ENCODE measurements at places on chromosomes 16 and 17.

DNA sequence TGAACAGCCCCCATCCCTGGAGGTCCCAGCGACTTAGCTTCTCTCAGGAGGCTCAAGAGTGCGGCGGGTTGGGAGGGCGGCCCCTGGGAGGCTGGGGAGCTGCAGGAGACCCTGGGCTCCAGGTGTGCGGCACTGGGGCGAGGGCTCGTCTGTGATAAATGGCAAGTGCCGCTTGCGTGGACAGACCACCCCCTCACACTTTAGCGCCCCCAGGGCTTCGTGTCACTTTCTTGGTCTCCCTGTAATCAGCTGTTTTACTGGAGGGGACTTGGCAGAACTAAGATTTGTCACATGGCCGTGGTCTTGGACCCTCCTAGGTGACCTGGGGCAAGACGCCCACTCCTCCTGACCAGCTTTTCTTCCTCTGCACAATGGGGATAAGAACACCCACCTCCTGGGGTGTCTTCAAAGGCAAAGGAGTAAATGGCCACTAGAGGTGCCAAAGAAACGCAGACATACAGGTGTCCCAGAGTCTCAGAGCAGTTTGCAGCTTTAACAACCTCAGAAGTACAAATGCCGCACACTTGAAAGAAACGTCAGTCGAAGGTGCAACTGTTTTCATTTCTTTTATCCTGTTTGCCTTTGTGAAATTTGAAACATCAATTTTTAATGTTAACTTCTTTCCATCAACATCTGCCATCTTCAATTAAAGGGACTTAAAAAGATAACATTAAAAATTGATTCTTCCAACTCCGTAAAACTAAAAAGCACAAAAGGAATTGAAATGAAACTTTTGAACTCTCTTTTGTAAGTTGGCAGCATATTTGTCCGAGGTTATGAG lies 946 bp downstream of the OSGIN1 start:
- DNase-seq = peak; percentile 36

DNA sequence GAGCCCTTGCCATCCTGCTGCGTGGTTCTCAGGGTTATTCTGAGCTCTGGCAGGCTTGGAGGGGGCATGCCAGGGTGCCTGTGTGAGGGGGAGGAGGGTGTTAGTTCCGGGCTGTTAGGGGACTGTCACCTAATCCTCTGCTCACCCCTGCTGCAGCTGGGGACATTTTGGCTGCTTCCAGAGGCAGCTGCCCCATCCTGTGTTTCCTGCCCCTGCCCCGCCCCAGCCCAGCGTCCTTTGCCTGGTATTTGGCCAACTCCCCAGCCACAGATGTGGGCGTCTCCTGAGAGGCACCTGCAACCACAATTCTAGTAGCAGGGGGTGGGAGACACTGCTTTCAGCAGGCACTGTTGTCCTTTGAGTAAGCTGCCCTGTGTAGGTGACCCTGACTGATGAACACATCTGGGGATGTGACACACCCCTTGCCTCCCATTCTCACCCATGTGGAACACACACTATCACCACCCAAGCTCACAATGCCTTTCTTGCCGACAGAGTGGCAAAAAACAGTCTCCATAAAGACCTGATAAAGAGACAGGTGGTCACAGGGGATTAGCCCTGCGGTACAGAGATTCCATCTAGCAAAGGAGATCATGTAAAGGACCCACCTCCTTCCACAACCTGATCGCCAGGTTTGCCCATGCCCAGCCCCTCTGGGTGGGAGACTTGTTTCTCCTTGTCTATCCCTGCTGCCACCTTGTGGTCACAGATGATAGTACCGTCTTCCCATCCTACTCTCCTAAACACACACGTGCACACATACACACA lies at the start of gene CHRNE:
TSS of gene CHRNE (minus strand) at position 48 of the 768 bp plus-strand sequence. CDS start at position 13, 35 bp downstream.
- peak; percentile 72 for DNase-seq

GRCh38 chr16:51996516-51996915 lies 550.4 kb downstream of the TOX3 start:
- DNase-seq = no peak

GRCh38 chr16:88398170-88398873 lies 15.6 kb downstream of the ZNF469 start:
- DNase-seq = no peak

DNA sequence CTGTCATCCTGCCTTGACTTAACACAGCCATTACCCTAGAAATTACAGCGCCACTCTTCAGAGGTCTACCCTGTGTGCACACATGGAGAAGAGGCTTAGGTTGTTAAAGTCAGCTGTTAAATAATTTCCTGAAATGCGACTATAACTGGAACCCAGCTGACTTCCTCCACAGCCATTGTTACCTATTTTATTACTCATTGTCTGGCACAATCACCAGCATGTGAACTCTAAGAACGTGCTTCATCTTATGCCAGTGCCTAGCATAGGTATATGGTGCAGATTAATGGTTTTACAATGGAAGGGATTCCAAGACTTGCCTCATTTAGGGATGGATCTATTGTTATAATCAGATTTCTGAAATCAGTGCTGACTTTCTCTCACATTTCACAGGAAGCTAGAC lies 11.9 kb downstream of the RDM1 start:
- no peak for DNase-seq

DNA sequence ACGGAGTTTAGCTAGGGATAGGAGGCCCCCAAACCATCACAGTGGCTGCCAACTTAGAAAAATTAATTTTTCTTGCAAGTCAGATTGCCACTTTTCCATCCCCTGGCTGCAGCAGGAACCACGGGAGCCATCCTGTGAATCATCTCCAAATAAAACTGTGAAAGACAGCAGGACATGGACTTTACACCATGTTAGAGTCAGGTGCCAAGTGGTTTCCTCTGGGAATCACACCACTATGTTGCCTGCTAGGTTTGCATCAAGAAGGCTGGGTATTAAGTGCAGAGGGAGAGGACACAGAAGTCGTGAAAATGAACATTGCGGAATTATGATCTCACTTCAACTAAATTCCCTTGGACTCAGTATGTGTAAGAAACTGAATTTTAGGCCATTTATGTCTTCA lies 471.3 kb upstream of the GOT2 start:
- no peak for DNase-seq

DNA sequence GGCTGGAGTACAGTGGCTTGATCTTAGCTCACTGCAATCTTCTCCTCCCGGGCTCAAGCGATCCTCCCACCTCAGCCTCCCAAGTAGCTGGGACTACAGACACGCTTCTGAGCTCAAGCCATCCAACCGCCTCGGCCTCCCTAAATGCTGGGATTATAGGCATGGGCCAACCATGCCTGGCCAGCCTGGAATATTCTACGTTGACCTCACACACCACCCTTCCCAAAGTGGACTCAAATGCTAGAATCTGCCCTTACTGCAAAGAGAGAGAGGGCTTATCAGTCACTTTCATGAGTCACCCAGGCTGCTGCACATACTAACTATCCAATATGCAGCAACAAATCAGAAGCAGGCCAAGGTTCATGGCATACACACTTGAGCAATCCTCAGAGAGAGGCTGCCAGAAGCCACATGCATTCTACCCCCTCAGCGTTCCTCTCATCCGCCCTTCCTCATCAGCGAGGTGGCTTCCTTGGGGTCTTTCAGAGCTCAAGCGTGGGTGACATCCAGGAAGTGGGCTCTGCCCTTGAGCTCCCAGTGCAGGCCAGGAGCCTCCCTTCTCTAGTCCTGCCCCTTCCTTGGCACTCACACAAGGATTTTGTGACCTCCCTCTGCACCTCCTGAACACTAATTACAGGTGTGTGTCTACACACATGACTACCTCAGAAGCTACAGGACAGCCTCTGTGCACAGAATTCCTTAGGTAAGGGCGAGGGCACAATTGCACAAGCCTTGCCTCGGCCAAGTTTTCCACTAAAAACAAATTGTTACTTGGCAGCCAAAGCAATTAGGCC lies 24.8 kb upstream of the SIAH1 start:
- DNase-seq = peak; percentile 81

DNA sequence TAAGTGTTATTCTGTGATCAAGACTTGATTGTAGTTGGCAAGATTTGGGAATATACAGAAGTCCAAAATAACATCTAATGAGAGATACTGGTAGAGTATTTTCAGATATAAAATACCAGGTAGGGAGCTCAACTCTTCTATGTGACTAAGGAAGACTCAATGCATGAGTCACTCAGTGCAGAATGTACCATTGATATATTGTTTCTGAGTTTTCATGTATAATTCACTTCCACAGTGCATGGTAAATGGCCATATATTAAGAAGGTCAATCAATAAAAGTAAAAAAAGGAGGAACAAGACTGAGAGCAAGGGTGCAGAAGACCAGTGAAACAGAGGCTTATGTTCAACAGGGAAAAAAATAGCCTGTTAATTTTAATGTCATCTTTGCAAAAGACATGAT lies 1387.9 kb downstream of the CDH8 start:
- no peak for DNase-seq

- DNase-seq = no peak
Measured at GRCh38 chr17:77146882-77147281, 6.1 kb downstream of the SEC14L1 start.

GRCh38 chr16:49366669-49367068 lies 6.9 kb upstream of the C16orf78 start:
- no peak for DNase-seq

GRCh38 chr16:29814592-29814991 lies 1.4 kb upstream of the PAGR1 start:
- no peak for DNase-seq

DNA sequence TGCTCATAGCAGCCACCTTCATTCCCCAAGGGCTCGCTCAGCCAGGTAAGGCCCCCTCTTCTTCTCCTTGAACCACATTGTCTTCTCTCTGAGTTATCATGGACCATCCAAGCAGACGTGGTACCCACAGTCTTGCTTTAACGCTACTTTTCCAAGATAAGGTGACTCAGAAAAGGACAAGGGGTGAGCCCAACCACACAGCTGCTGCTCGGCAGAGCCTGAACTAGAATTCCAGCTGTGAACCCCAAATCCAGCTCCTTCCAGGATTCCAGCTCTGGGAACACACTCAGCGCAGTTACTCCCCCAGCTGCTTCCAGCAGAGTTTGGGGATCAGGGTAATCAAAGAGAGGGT lies 272 bp downstream of the CCL2 start:
- no peak for DNase-seq

DNA sequence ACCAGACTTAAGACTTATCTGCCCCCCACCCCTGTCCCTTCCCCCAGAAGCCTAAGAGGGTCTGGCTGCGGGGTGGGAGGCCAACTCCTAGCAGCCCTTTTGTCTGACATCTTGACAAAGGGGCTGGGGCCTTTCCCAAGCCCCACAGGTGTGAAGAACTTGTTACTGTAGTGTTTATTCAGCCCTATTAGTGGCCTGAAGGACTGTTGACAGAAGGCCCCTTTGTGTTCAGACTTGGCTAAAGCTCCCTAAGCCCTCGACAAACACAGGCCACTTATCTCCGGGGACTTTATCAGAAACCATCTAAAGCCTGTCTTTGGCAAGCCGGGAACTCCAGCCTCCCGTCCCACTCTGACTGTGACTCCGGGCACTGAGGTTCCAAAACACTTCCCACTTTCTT lies 129.8 kb downstream of the NTN1 start:
- DNase-seq = no peak

DNA sequence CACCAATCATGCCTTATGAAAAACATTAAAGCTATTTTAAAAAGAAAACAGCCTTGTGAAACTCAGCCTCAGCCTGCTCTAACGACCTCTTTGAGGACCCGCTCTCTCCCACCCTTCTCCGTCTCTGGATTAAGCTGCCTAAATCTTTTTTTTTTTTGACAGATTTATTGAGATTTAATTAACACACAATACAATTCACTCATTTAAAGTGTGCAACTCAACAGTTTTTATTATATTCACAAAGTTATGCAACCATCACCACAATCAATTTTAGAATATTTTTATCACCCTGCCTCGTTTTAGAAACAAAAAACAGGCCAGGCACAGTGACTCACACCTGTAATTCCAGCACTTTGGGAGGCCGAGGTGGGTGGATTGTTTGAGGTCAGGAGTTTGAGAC lies 8.4 kb downstream of the CDR2L start:
- no peak for DNase-seq
